ENCODE measurements at places on chromosomes 2 and 18. TPM values are rescaled to one million over a fixed set of nuclear protein-coding genes. Genes with fewer than 3 reads are reported as not detected.

Gene ZNF396
- total RNA-seq = 3.7 TPM

Gene POLE4
- total RNA-seq = 64.9 TPM

Gene EFR3B
- total RNA-seq = 2.5 TPM

Gene WDSUB1
- total RNA-seq = 8.6 TPM

Gene MTIF2
- total RNA-seq = 38.9 TPM

Gene CABYR
- 0.79 TPM for total RNA-seq

Gene SRD5A2
- total RNA-seq = not detected

Gene SCYGR4
- not detected for total RNA-seq

Gene C2orf78
- total RNA-seq = not detected

Gene GALNT3
- 88.6 TPM for total RNA-seq
